ENCODE measurements at places on chromosomes 7 and 10.

DNA sequence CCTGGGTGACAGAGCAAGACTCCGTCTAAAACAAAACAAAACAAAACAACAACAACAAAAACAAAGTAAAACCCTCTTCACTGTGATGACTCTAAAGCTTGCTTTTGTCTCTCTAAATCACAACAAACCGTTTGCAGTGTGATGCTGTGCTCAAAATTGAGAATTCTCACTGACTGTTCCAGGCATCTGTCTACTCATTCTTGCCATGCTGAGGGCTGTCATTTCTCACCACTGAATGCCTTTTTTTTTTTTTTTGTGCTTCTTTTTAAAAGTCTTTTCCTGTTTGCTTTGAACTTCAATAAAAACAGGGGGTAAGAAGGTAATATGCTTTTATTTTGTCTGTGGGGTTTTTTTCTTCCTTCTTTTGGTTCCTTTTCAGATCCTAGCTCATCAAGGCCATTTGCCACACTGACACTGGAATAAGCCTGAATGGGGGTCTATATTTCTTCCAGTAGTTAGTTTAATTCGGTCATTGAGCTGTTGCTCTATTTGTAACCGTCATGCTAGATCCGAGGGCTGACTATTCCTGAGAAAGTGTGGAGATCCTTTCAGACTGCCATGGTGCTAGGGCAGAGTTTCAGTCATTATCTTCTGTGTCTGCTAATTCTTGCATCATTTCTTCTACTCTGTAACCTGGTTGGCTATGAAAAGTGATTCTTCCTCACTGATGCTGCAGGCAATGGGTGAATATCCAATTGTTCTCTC, 10.6 kb downstream of the FAS start:
- DNase-seq = no peak

GRCh38 chr7:26950889-26951288, 86.5 kb upstream of the SKAP2 start:
- DNase-seq = no peak

- DNase-seq = no peak
Observed at GRCh38 chr10:103795634-103796270, 59.6 kb downstream of the SH3PXD2A start.

- no peak for DNase-seq
Observed at GRCh38 chr7:4144811-4145510, 537.1 kb upstream of the FOXK1 start.

DNA sequence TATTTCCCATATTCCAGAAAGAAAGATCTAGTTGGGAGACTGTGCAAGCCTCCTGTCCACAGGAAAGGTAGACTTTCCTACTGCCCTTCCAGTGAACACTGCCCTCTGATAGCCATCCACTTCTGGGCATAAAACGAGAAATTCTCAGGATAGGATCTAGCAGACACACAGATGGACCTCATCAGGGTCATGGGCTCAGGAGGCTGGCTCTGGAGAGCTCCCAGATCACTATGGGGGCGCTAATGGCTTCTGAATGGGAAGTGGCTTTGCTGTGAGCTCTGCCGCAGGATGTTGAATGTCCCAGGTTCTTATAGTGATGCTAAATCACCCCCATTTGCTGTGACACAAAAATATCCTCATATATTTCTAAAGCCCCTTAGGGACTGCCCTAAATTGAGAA, 77.1 kb downstream of the SVIL start:
- DNase-seq = no peak

GRCh38 chr10:11246752-11247467, 229.2 kb downstream of the CELF2 start:
- no peak for DNase-seq

DNA sequence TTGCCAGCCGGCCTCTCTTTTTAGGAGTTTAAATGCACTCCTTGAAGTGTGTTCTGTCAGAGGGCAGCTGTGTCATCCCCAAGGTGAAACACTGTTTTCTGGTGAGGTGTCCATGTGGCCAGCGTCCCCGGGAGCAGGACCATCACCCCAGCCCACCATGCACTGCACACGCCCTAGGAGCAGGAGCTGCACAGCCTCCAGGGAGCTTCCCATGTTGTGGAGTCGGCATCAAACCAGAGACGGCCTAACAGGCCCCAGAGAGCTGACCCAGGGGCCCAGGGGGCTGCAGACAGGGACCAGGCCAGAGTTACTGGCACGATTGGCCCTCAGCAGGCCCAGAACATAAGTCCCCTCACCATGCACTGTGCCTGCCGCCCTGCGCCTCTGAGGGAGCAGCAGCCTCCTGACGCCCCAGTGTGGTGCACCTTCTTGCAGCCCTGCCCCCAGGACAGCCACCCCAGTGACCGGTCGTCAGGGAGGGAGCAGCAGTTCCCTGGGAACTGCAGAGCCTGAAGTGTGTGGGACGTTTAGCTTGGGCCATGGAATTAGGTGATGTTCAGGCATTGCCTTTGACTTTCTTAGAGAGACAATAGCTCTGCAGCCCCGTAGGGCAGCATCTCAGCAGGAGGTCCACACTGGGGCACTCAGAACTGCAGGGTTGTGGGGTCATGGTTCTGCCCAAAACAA, 97.9 kb downstream of the NKX6-2 start:
- DNase-seq = no peak

GRCh38 chr7:156474241-156474743, 166.3 kb upstream of the RNF32 start:
- no peak for DNase-seq

DNA sequence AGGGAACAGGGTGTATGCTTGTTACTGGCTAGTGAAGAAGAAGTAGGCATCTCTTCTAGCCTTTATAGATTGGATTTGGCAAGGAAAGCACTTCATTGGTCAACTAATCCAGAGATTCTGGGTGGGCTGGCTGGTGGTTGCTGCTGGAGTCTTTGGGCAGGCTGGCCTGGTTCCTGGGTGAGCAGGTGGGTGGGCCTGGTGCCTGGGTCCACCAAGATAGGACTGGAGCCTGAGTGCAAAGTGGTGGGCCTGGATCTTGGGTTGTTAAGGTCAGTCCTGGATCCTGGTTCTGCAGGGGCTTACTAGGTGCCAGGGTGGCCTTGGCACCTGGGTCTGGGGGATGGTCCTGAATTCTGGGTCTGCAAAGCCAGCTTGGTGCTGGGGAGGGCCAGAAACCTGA, 482.4 kb upstream of the GHITM start:
- DNase-seq = no peak

GRCh38 chr7:3494947-3495346, 193.9 kb downstream of the SDK1 start:
- DNase-seq = no peak

DNA sequence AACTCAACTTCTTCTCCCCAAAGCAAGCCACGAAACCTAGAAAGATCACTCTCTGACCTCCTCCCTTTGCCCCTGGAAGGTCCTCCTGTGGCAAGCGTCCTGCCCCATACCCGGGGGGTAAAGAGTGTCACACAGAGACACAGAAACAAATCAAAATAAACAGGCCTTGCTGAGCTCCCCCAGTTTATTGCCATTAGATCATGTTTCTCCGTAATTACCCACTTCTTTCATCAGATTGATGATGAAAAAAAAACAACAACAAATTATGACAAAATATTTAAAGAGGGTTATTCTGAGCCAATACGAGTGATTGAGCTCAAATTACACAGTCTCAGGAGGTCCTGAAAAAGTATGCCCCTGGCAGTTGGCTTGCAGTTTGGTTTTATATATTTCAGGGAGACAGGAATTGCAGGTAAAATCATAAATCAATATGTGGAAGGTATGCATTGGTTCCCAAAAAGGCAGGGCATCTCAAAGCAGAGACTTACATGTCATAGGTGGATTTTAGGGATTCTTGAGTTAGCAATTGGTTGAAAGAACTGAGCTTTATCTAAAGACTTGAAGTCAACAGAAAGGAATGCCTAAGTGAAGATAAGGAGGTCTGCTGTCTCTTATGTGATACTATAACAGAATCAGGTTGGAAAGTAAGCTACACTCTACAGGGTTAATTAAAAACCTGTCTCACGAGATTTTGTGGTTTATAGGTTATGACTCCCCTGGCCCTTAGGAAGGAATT, 86.2 kb downstream of the APBB1IP start:
- DNase-seq = no peak

DNA sequence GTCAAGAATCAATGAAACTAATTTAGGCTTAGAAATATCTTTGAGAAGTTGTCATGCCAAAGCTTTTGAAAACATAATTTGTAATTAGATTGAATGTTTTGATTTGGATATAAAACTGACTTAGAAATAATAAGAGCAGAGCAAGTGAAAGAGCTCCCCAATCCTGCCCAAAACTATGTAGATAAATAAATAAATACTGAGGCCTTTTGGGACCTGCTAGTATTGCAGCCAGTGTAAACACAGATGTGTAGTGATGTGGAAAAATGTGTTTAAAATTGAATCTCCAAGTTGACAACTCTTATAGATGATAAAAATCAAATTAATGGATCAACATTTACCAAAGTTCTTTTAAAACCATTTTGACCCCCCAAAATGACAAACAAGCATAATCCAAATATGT, 896.1 kb downstream of the CNTNAP2 start:
- DNase-seq = no peak

DNA sequence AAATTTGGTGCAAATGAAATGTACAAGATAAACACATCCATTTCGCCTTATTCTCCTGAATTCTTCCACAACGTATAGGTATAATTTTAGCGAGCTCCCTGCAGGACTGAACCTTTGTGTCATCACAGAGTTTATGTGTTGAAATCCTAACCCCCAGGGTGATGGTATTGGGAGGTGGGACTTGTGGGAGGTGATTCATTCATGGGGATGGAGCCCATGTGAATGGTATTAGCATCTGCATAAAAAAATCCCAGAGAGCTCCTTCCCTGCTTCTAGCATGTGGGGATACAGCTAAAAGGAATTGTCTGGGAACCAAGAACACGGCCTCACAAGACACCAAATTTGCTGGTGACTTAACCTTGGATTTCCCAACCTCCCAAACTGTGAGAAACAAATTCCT, 741.4 kb upstream of the VSTM2A start:
- no peak for DNase-seq

DNA sequence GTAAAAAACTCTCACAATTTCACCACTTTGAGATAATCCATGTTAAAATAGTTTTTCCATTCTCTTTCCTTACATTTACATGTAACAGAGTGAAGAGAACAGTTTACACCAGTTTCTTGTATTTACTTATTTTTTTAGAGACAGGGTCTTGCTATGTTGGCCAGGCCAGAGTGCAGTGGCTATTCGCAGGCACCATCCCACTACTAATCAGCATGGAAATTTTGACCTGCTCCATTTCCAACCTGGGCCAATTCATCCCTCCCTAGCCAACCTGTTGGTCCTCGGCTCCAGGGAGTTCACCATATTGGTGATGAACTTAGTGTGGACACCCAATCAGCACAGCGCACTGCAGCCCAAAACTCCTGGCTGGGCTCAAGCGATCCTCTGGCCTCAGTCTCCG, 74.1 kb downstream of the LYZL2 start:
- DNase-seq = no peak

DNA sequence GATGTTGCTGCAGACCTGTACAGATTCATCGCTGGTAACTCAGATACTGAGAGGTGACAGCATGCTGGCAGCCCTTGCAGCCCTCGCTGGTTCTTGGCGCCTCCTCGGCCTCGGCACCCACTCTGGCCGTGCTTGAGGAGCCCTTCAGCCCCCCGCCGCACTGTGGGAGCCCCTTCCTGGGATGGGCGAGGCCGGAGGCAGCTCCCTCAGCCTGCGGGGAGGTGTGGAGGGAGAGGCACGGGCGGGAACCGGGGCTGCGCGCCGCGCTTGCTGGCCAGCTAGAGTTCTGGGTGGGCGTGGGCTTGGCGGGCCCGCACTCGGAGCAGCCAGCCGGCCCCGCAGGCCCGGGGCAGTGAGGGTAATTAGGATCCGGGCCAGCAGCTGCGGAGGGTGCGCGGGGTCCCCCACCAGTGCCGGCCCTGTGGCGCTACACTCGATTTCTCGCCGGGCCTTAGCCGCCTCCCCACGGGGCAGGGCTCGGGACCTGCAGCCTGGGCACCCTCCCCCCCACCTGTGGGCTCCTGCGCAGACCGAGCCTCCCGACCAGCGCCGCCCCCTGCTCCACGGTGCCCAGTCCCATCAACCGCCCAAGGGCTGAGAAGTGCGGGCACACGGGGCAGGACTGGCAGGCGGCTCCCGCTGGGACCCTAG, 12.2 kb upstream of the GTPBP10 start:
- no peak for DNase-seq

- no peak for DNase-seq
Observed at GRCh38 chr7:34902182-34902581, 135.1 kb downstream of the DPY19L1 start.

- no peak for DNase-seq
Observed at GRCh38 chr10:51340845-51341610, 266.7 kb downstream of the PRKG1 start.

GRCh38 chr7:19972876-19973275, 199.5 kb upstream of the TMEM196 start:
- DNase-seq = no peak

- DNase-seq = no peak
Observed at GRCh38 chr7:131774419-131775220, 218.2 kb upstream of the PODXL start.

DNA sequence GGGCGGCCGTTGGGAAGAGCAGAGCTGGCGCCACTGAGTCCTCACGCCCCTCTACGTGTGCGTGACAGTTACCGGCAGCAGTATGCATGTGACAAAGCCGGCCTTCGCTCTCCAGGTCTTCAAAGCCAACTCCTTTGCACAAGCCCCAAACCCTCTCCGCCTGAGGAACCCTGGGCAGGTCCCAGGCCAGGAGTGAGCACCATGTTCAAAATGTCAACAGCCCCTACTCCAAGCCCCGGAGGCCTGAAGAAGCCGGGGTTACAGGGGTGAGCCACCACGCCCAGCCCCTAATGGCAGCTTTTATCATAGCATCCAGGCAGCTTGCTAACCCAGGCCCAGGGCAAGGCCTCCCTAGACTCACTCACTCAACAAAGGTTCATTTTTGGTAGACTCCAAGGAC, 70.8 kb downstream of the OAT start:
- no peak for DNase-seq

- DNase-seq = no peak
Observed at GRCh38 chr7:67950321-67951083, 953.9 kb downstream of the TYW1 start.

DNA sequence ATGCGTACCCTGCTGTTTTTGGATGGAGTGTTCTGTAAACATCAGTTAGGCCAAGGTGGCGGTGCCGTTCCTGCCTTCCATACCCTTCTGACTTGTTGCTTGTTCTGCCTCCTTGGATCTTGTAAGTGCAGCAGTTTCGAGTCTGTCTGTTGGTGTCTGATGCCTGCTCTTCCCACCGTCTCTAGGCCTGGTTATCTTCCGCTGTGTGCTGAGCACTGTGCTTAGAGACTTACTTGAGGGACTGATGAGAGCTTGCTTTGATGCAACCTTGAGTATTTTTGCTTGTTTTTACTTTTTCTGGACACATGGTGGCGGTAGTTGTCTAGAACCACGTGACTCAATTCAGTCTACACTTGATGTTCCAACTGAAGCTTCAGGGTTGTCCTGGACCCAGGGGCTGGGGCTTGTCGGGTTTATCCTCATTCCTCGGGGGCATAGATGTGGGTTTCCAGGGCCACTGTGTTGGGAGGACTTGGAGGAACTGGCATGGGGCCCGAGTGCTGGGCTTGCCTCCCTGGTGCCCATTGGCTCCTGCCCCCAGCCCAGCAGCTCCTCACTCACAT, 14.4 kb upstream of the SPRN start:
- peak; percentile 34 for DNase-seq

GRCh38 chr7:2266911-2267310, 24.9 kb downstream of the NUDT1 start:
- DNase-seq = no peak
